IMR-90 (cell line): ENCODE measurements at places on chromosomes 2 and 18. TPM values are rescaled to one million over a fixed set of nuclear protein-coding genes. Genes with fewer than 3 reads are reported as not detected.

- DNase-seq: no peak
Observed at GRCh38 chr2:54481686-54482085, 25.6 kb downstream of the SPTBN1 start.

DNA sequence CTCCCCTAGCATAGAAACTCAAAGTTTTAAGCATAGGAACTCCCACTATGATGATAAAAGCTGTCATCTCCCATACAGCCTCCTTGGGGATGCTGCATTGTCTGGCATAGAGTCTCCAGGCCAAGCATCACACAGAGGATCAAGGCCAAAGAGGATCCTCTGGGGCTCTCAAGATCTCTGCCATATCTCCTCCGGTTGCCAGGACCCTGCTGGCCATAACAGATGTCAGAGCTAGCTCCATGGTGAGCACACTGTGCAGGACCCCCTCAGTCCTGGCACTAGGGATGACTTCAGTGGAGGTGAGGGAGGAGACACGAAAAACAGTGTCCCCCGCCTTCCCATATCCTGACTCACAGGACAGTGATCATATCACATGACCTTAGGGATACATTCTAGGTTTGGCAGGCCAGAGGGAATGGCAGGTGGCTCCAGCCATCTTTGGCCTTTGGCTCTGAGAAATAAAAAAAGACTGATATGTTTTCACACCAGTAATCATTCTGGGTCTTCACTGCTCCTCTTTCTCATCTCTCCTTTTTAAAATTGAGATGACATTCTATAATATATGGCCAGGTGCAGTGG is 235.0 kb downstream of the MYCN start:
- no peak for DNase-seq

FKBP1B gene
- 15.1 and 16.9 TPM in 2 replicates for polyA plus RNA-seq

GRCh38 chr2:219125225-219125885 is 35.3 kb downstream of the NHEJ1 start:
- peak; percentile 88 for DNase-seq

GRCh38 chr2:236569573-236569973 is at the start of gene ACKR3:
Gene ACKR3, plus strand, starts transcription at chr2:236569825. Its CDS starts 10,641 bp downstream, at chr2:236580466.
- peak; percentile 24 for DNase-seq

DNA sequence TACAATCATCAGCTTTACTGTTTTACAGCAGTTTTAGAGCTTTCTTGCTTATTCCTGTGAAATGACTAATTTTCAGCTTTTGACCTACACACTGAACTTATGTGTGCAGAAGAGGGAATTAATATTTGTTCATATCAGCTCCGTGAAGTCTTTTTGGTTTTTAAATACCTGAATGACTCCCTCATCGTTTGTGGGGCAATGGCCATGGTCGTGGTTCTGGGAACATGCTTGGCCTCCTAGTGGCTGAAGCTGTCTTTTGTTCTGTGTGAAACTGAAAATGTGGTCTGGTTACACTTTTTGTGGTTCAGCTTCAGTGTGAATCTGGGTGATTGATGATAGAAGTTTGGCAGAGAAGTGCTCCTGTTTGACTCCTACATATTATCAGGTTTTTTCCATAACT is 408.1 kb downstream of the THSD7B start:
- no peak for DNase-seq

DNA sequence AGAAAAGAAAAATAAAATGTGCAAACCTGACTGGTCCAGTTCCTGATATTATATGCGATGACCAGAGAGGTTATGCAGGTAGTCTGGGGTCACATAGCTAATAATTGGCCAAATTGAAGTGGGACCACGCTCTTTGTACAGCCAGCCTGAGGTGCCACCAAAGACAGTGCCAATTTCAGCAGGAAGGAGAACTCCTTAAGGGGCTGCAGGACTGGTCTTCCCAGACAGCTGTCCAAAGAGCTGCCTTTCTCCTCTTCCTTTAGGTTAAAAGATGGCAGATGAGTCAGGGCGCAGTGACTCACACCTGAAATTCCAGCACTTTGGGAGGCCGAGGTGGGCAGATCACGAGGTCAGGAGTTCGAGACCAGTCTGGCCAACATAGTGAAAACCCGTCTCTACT is 95.5 kb downstream of the ACKR3 start:
- no peak for DNase-seq

DNA sequence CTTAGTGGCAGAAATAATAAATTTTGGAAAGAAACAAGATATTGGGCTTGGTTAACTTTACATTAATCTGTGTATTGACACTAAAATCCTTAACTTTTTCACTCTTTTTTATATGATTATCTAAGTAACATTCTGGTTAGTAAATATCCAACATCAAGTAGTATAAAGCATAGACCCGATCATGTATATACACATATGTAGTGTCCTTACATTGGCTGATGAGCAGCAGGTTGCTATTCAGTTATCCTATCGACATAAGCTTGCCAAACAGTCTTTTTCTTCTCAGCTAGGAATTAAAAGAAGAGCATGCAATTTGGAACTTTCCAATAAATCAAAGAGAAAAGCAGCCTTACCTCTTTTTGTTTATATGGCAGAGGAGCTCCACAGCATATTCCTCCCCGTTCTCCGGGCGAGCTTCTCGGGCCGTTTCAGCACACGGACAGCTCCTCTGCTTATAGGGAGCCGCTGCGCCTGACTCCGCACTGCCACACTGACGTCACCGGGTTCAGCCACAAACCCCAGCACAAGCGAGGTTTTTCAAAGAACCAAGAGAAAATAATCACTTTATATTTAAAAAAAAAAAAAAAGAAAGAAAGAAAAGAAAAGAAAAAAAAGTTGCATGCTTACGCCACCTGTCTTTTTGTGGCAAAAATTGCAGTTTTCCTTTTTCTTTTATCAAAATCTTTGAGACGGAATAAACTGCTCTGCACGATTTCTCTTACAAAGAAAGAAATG is at the start of gene SCG2:
SCG2 (minus strand) TSS at position 430 of the 735 bp plus-strand sequence. CDS start 3,079 bp downstream, outside the sequence.
- DNase-seq: peak; percentile 96

LIPG gene
- polyA plus RNA-seq: 0.13 and 0.14 TPM in 2 replicates

GRCh38 chr2:237464757-237465391 is 22.2 kb upstream of the MLPH start:
- DNase-seq: peak; percentile 37
